Activated naive CD4-positive, alpha-beta T cell treated with anti-CD3 and anti-CD28 coated beads, Interleukin-2, amount 50 U/mL, for 72 hours (primary cell): ENCODE measurements at places on chromosomes 7 and 10.

GRCh38 chr7:33816106-33816505, 89.2 kb upstream of the BMPER start:
- no peak for DNase-seq

DNA sequence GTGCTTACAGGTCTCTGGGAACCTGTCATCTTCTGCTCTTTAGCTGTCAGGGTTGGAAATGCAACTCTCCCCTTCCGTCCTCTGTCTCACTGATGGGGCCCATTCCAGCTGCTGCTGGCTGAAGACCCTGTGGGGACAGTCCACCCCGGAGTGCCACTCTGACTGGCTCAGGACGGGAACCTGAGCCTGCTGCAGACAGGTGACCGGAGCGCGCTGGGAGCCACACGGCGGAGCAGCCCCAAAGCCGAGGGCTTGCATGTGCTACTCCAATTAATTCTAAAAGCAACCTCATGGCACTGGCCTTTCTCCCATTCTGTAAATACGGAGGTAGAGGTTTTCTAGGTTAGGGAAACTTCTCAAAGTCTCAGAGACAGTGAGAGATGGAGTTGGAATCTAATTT, 223.5 kb upstream of the PITRM1 start:
- no peak for DNase-seq

- no peak for DNase-seq
Observed at GRCh38 chr7:55065079-55065478, 46.3 kb downstream of the EGFR start.

GRCh38 chr7:123220396-123220795, 20.6 kb upstream of the SLC13A1 start:
- no peak for DNase-seq

DNA sequence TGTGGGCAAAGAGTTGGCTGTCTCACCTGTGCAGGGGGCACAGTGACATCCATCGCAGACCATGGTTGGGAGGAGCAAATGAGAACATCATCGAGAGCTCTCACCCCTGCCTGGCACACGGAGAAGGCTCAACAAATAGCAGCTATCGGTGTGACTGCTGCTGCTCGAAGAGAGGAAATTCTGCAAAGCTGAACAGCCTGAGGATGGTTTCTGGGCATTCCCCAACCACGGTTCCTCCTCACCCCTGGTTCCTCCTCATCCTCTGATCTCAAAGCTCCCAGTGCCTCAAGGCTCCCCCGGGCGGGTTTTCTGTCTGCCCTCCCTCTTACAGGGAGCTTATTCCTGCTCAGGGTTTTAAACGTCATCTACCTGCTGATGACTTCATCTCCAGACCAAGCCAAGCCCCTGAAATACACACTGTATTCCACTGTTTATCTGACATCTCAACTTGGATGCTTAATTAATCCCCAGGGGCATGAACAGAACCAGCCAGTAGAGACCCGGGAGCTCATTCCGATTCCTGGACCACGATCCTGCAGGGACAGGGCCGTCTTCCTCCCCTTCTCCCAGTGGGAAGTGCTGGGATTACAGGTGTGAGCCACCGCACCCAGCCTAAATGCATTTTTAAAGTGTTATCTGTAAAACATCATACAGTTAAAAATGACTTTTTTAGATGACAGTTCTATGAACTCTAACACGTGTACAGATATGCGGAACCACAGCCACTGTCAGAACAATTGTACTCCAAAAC, 19.5 kb upstream of the NOM1 start:
- DNase-seq: no peak

DNA sequence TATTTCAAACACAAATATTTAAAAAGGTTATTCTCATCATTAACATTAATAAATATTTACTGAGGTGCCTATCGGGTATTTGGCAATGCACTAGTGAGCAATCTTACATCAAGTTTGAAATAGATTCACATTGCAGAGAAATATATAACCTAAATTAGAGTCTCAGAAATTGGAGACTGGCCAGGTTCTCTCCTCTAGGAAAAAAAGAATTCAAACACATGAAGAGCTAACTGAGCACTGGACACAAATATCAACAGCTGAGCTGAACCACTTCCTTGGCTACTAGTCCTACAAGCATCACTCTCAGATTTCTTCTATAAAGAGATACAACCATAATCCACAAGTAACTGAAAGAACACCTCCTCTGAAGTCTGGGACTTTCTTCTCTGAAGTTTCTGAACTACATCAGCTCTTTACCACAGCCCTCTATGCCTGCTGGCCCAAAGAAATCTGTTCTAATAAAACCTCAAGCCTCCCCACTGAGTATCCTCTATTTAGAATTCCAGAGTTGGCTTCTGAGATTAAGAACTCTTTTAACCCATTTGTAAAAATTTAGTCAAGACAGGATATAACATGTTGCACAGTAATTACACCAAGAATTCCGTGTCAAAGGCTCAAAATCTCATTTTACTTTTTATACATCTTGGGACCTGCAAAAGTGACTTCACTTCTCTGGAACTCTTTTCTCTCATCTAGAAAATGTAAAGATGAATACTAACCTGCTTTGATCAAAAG, 45.2 kb downstream of the MTERF1 start:
- DNase-seq: no peak

DNA sequence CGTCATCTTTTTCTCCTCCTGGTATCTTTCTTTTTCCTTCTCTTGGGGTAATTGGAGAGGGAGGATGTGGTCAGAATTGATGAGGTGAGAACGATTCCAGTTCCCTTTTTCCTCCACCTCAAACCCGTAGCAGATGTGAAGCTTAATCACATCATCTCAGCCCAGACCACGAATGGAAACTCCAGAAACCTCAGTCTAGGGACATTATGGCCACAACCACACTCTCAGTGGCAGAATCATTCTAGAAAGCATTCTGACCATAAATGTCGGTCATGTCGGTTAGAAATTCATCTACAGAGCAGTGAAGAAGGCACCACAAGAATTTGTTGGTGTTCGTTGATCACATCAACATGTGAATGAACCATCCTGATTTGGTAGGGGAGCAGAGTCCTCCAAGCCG, 78.7 kb downstream of the GATA3 start:
- DNase-seq: peak; percentile 70

GRCh38 chr10:79176052-79176501, 107.3 kb downstream of the ZMIZ1 start:
- no peak for DNase-seq

DNA sequence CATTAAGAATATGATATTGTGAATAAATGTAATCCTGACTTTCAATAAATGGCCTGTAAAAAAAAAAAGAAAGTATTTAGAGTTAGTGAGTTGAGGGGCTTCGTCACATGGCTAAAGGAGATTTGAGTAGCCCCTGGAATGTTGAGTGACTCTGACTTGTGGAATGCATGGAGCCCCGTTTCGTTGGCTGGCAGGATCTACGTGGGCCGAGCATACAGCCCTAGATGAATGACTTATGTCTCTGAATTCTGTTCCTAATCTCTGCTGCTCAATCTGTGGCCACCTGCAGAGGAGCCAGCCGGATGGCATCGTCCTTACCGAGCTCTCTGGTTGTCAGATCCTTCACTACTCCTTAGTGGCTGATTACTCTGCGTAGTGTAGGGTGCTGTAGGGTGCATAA, 155.7 kb downstream of the MGMT start:
- no peak for DNase-seq

DNA sequence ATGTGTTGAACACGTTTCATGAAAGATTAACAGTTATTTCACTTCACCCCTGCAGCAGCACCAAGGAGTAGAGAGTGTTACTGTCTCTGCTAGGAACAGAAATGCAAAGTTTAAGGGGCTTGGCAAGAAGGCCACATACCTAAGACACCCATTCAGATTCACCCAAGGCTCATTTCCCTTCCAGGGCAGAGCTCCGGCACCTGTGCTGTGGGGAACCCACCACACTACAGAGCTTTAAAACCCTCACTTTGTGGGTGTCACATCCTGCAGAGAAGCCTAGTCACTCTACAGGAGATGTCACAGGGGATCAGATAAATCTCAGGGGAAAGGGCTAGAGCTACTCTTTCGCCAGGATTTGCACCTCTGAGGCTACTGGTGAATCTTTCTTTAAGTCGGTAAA, 176.1 kb upstream of the KLF6 start:
- no peak for DNase-seq

GRCh38 chr7:121113288-121113687, 124.8 kb downstream of the CPED1 start:
- no peak for DNase-seq

DNA sequence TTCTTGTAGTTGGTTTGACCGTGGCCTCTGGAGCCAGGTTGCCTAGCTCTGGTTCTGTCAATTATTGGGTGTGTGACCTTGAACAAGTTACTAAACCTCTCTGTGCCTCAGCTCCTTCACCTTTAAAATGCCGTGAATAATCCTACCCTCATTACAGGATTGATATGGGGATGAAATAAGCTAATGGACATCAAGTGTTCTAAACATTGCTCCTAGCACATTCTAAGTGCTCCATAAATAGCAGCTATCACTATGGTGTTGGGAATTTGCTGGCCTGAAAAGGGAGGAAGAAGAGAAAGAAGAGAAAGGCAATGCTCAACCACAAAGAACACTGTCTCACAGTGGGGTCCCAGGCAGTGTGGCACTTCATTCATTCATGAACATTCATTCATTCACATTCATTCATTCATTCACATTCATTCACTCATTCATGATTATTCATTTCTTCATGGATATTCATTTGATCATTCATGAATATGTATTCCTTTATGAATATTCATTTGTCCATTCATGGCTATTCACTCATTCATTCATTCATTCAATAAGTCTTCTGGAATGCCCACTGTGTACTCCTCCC, 38.8 kb downstream of the TMEM130 start:
- no peak for DNase-seq

DNA sequence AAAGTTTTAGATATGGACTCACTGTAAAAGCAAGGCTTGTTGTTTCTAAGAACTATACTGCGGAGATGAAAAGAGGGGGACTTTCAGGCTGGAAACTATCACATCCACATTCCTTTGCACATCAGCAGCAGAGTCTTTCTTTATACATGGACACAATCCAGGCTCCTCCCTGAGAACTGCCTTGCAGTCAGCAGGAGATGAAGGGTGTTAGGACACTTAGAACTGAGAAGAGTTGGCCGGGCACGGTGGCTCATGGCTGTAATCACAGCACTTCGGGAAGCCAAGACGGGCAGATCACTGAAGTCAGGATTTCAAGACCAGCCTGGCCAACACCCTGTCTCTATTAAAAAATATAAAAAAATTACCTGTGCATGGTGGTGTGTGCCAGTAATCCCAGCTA, 9.7 kb upstream of the GARS1 start:
- no peak for DNase-seq

DNA sequence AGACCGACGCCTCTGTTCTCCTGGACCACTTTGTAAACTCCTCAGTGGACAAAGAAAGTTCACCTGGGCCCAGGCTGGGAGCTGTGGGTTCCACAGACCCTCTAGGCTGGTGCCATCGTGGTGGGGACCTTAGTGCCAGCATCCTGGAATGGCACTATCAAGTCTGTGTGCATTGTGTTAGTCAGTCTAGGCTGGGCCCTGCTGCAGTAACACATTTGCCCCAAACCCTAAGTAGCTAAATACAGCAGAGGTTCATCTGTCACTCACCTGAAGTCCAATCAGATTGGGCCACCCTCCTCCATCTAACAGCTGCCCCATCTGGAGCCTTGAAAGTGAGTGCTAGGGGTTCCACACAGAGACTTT, 110.8 kb downstream of the RGS10 start:
- no peak for DNase-seq

GRCh38 chr10:86752311-86752710, 4.1 kb upstream of the BMPR1A start:
- no peak for DNase-seq

GRCh38 chr10:110820321-110820814, 51.4 kb upstream of the PDCD4 start:
- no peak for DNase-seq

GRCh38 chr7:38600741-38601140, 30.4 kb downstream of the AMPH start:
- DNase-seq: no peak

- DNase-seq: no peak
Observed at GRCh38 chr10:129546106-129546505, 79.1 kb downstream of the MGMT start.

DNA sequence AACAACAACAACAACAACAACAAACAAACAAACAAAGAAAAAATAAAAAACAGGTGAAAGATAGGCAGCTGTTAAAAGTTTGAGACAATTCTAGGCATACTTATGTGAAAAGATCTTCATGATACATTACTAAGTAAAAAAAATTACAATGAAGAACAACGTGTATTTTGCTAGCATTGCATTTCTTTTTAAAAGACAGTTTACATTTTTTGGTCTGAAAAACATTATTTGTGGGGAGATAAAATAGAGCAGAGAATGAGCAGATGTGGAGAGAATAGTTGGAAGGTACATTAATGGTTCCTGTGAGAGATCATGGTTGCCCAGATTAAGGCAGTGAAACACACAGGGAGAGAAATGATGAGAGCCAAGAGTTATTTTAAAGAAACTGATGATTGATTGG, 210.2 kb upstream of the MKLN1 start:
- DNase-seq: no peak

GRCh38 chr10:75197906-75198305, 12.7 kb upstream of the VDAC2 start:
- DNase-seq: no peak

- DNase-seq: no peak
Observed at GRCh38 chr7:22094413-22095342, 149.0 kb upstream of the CDCA7L start.

DNA sequence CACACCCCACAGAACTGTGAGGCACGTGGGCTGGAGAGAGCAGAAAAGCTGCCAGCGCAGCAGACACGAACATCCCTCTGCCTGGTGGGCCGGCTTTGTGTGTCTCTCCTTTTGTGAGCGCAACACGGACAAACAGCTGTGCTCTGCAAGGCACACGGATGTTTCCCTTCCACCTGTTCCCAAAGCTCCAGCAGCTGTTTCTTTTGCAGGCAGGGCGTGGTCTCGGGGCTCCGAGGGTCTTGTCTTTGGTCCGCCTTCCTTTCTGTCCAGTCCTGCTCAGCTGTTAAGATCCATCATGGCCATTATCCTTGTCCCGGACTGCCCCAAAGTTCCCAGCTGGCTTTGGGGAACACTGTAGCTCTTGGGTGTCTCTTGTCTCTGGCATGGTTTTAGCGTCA, 32.7 kb upstream of the SH2B2 start:
- no peak for DNase-seq

DNA sequence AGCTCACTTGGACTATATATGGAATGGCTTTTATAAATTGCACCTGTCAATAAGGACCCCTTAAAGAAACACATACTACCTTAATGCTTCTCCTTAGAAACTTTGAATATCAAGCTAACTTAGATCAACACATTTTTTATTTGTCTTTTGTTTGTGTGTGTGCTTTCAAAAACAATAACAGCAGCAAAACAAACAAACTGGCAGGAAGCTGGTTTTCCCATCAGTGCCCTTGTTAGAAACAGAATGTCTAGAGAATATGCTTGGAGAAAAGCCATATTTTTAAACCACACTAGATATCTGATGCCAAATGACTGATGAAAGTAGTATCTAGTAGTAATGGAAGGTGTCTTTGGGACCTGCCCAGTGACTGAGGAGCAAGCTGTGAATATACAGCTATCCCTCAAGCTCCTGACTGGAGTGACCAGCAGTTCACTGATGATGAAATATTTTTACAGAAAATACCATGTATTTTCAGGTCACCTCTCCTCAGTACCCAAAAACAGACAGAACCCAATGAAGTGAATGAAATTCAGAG, 1.0 kb downstream of the PDE1C start:
- no peak for DNase-seq

- no peak for DNase-seq
Observed at GRCh38 chr7:23759671-23760391, 49.8 kb downstream of the STK31 start.

GRCh38 chr7:130962109-130962508, 228.1 kb upstream of the KLF14 start:
- no peak for DNase-seq
